ENCODE measurements at places on chromosomes 11 and 22. TPM values are rescaled to one million over a fixed set of nuclear protein-coding genes. Genes with fewer than 3 reads are reported as not detected.

Gene TUB
- 4.5 TPM for total RNA-seq

Gene PLAAT5
- total RNA-seq = not detected

Gene MS4A7
- not detected for total RNA-seq

Gene KLHL35
- total RNA-seq = 3.3 TPM

Gene RASSF10
- not detected for total RNA-seq

Gene LRRC56
- total RNA-seq = 0.73 TPM

Gene MYOD1
- total RNA-seq = not detected

Gene CBX6
- 92.3 TPM for total RNA-seq

Gene PUS3
- total RNA-seq = 8.6 TPM

Gene TEX12
- total RNA-seq = not detected

Gene STK33
- 3.8 TPM for total RNA-seq

Gene APOL5
- not detected for total RNA-seq

Gene BCO2
- total RNA-seq = 4.4 TPM

Gene C11orf91
- 0.33 TPM for total RNA-seq

Gene CFAP300
- 4.3 TPM for total RNA-seq

Gene SLC25A18
- total RNA-seq = not detected

Gene OR8G1
- total RNA-seq = 0.17 TPM

Gene TSPAN32
- total RNA-seq = under 0.01 TPM

Gene SHISAL1
- total RNA-seq = 1.2 TPM

Gene SLC7A4
- 2.0 TPM for total RNA-seq

Gene DSCAML1
- not detected for total RNA-seq

Gene OR8D4
- not detected for total RNA-seq

Gene KRTAP5-3
- not detected for total RNA-seq

Gene TYMP
- 20.4 TPM for total RNA-seq

Gene PANX3
- total RNA-seq = not detected

Gene PRG3
- not detected for total RNA-seq

Gene CRYBB3
- total RNA-seq = not detected

Gene ACRV1
- under 0.01 TPM for total RNA-seq

Gene RAPSN
- 0.17 TPM for total RNA-seq

Gene SERHL2
- total RNA-seq = 10.3 TPM

Gene RPS6KB2
- total RNA-seq = 47.6 TPM

Gene DNAJC4
- total RNA-seq = 8.0 TPM

Gene PDGFB
- not detected for total RNA-seq

Gene SAA2
- not detected for total RNA-seq

Gene MED19
- total RNA-seq = 12.4 TPM

Gene NXPE2
- total RNA-seq = under 0.01 TPM

Gene MS4A4E
- total RNA-seq = not detected

Gene DRD2
- under 0.01 TPM for total RNA-seq

Gene AIFM3
- total RNA-seq = 2.6 TPM

Gene LRRC74B
- not detected for total RNA-seq

Gene OR5B21
- total RNA-seq = not detected

Gene TMEM191C
- 1.8 TPM for total RNA-seq

Gene KCNK4
- 0.17 TPM for total RNA-seq

Gene TRPM5
- total RNA-seq = not detected

Gene EMSY
- 8.1 TPM for total RNA-seq

Gene HEPHL1
- not detected for total RNA-seq

Gene TRIM48
- not detected for total RNA-seq

Gene IGLL1
- total RNA-seq = not detected

Gene CWC15
- 26.5 TPM for total RNA-seq

Gene ACAT1
- 95.1 TPM for total RNA-seq

Gene IGSF9B
- total RNA-seq = 0.15 TPM

Gene DEUP1
- not detected for total RNA-seq

Gene BAIAP2L2
- total RNA-seq = 1.3 TPM
